ENCODE measurements at places on chromosomes 6 and 20.

DNA sequence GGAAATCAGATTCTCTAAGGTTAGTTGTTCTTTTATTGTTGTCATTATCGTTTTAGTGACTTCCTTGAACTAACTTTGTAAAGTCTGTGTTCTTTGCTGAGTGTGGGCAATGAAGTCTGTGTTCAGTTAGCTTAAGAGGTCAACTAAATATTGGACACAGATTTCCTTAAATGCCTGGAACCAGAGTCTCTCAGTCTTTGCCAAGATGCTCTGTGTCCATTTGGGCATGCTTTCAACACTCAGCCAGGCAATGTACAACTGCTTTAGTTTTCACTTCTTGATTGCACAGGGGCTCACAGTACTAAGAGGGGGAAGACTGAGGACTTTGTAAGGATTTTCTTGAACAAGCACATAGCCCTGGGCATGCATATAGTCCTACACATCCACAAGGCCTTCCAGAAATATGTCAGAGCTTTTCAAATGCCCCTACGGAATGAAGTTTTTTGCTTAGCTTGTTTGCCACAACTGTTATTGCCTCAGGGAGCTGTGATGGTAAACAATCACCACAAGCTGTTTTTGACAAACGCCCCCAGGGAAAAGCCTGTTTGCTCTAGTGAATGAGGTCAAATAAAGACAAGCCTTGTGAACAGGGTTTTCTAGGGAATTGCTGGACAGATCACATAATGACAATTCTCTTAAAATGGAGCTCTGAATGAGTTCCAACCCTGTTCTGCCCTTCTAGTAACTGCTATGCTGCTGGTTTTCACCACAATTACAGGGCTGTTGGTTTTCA, 82.5 kb downstream of the B3GAT2 start:
- DNase-seq: no peak

DNA sequence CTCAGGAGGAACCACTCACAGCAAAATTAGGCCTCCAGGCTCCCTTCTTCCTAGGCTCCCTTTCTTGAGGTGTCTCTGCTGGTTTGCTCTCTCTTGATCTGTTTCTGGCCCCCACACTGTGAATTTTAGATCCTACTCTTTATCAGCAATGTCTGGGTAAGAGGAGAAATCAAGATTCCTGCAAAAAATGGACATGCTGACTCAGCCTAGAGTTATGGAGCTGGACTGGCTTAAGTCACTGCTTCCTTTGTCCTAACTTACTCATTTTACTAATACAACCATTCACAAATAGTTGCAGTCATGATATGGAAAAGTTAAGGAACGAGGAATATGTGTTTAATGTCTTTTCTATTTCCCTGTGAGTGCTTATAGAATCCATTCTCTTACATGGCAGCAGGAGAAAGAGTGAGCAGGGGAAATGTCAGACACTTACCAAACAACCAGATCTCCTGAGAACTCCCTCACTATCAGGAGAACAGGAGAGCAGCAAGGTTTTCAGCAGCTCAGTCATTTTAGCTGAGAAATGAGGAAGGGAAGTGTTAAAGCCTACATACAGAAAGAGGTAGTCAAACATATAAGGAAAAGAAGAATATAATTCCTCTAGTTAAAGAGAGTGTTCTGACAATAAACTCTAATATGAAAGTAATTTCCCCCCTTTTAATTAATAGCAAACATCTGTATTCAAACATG, 160.8 kb downstream of the PDE7B start:
- no peak for DNase-seq

DNA sequence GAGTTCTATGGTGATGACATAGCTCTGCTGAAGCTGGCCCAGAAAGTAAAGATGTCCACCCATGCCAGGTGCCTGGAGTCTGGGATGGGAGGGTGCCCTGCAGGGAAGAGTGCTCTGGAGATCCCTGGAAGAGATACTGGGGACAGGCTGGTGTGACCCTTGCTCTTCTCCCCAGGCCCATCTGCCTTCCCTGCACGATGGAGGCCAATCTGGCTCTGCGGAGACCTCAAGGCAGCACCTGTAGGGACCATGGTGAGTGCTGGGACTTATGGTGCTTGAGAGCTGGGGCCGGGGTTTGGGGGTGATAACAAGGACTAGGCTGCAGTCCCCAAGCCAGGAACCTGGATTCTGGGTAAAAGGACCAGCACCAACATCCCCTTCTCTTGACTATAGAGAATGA, 2.2 kb upstream of the CFB start:
- no peak for DNase-seq

- no peak for DNase-seq
Measured at GRCh38 chr6:42251500-42251899, 33.8 kb upstream of the MRPS10 start.

DNA sequence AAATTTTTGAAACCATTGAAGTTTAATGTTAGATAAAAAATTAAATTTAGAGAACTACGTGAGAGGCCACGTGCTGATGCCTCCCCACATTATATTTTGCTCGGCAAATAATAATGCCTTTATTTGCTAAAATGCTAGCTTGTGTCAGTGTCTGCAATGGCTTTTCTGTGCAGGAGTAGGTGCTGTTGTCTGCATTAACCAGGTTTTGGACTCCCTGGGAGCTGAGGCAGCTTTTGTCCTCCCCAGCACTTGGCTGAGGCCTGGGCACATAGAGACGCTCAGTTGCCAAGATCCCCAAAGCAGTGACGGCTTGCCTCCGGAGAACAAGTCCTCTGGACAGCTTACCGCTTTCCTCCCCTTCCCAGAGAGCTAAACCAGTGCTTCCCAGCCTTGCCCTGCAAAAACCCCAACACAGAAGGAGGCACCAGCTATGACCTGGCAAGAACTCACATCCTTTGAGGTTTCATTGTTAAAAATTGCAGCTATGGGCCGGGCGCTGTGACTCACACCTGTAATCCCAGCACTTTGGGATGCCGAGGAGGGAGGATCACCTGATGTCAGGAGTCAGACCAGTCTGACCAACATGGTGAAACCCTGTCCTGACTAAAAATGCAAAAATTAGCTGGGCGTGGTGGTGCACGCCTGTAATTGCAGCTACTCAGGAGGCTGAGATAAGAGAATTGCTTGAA, 59.9 kb downstream of the KAT14 start:
- DNase-seq: no peak

DNA sequence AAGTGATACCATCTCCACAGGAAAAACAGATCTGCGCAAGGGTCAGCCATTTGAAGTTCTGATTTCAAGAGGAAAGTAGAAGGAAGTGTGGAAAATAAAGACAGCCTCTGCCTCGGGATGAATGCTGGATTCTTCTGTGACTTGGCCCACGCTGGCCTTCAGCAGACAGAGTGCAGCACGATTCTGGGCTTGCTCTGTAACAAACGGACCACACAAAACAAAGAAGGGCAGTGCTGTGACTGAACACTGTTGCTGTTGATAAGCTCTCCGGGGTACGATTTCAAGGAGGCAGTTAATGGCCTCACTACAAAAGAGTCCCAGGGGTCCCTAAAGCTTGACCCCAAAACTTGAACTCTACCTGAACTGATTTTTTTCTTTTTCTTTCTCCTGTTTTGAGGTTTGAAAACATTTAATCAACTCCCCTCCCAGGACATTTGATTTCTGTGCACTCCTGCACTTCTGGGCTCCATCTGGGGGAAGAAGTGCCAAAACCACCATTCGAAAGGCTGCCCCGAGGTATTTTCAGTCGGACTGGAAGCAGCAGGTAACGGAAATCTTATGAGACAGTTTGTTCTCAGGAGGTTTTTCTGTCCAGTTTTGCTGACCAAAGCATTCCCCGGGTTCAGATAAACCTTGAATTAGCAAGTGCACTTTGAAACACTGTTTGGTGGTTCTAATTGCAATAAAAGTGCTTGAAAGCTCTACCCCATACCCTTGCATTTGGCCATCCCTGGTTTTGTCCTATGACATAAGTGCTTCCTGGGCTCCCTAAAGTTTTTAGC, 189.6 kb downstream of the MYLK4 start:
- DNase-seq: no peak

GRCh38 chr20:24566656-24567055, 97.2 kb downstream of the SYNDIG1 start:
- no peak for DNase-seq

DNA sequence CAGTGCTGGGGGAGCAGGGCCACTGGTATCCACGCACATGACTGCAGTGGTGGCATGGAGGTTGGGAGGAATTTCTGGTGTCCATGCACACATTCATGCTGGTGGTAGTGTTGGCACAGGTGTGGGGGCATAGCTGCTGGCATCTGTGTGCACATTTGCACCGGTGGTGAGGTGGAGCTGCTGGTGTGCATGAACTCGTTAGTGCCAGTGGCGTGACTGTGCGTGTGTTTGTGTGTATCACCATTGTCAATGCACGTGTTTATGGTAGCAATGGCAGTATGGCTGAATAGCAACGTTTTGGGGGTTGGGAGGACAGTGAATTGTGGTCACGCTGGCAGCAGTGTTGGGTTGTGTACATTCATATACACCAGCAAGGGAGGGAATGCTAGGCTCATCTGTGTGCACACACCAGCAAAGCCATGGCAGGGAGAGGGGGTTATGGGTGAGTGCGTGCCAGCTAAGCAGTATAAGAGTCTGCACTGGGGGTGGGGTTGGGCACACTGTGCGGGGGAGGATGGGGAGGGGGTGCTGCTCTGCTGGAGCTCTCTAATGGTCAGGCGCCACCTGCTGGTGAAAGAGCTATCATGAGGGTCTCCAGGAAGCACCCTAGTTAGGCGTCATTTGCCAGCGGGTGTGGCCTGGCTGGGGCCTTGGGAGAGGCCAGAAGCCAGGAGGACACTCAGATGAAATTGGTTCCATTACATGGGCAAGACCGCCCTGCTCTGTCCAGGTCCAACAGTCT, 626.1 kb upstream of the ID4 start:
- peak; percentile 22 for DNase-seq

DNA sequence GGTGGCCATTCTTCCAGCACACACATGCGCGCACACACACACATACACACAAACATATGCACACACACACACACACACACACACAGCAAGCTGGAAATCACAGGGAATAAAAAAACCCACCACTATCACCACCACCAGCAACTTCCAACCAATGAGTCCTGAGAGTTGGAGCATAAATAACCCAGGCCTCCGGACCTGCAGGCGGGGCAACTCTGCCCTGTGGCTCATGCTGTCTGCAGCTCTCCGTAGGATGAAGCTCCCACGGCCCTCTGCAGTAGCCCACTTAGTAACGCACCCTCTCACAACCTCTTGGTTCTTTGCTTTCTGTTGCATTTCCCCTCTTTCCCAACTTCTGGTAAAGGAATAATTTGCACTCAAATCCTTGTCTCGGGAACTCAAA, 275.2 kb downstream of the PREX1 start:
- no peak for DNase-seq

- peak; percentile 31 for DNase-seq
Measured at GRCh38 chr20:36344517-36345132, 38.5 kb downstream of the DLGAP4 start.

Measured in activated CD4-positive, alpha-beta T cell treated with anti-CD3 and anti-CD28 coated beads for 48 hours (primary cell).